ENCODE measurements at places on chromosomes 7 and 10. TPM values are rescaled to one million over a fixed set of nuclear protein-coding genes. Genes with fewer than 3 reads are reported as not detected.
A peak's percentile ranks its signal among the peaks of the same experiment; 100 is the strongest.

CALHM3 gene
- not detected for total RNA-seq

ZWINT gene
- total RNA-seq: 72.7 TPM

UCN3 gene
- not detected for total RNA-seq

RBM33 gene
- 65.3 TPM for total RNA-seq

DRGX gene
- not detected for total RNA-seq

GRCh38 chr10:122550427-122550826 is 10.1 kb upstream of the DMBT1 start:
- no peaks in the 10 kb centered on the region for H3K27me3 ChIP-seq
- no peak for DNase-seq
- H3K4me1 ChIP-seq: peaks cover 20% of the 10 kb centered on the region
- no peak overlapping the region for H3K27ac ChIP-seq
- H3K36me3 ChIP-seq: no peaks in the 10 kb centered on the region
- no peak overlapping the region for H3K4me3 ChIP-seq

GRCh38 chr7:136637813-136638212 is 230.6 kb upstream of the CHRM2 start:
- no peak for DNase-seq
- H3K36me3 ChIP-seq: no peaks in the 10 kb centered on the region
- H3K4me3 ChIP-seq: no peak overlapping the region
- no peaks in the 10 kb centered on the region for H3K27me3 ChIP-seq

DNA sequence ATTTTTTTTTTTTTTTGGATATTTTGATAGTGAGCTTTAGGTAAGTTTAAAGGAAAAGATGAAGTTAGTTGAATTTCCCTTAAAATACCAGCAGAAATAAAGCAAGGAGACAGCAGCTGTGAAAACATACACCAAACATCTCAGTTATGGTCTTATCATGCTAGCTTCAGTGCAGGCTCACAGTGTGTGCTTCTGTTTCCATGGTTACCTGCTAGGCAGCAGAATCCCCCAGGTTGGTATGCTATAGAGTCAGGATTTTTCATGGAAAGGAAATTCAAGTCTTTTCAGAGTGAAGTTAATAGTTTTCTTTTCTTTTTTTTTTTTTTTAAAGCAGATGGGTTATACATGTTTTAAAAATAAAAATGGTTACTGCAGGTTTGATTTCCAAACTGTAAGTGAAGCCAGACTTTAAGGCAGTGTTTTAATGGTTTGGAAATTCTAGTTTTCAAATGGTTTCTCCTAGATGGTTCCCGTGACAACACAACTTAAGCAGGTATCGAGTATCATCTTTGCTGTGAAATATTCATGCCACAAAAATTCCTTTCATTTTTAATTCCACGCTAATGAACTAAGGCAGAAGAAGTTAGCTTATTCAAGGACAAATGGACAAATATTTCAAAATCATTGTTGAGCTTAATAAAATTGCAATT is 230.9 kb downstream of the BICC1 start:
- no peak overlapping the region for H3K27ac ChIP-seq
- no peaks in the 10 kb centered on the region for H3K4me1 ChIP-seq
- no peaks in the 10 kb centered on the region for H3K27me3 ChIP-seq
- DNase-seq: no peak
- H3K4me3 ChIP-seq: no peak overlapping the region

DNA sequence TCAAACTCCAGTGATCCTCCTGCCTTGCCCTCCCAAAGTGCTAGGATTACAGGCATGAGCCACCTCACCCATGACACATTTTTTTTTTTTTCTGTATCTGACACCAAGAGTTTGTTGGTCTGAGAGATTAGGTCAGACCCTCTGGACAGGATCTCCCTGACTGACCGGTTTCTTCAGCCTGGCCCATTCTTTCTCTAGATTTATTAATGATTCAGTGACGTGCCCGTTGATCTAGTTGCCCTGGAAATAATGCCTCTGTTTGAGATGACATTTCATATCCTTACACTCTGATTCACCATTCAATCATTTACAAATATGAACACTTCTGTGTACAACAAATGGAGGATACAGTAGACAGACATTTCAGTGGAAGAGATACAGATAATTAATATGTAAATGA is 1.4 kb upstream of the ZNF212 start:
- H3K4me1 ChIP-seq: peaks cover 40% of the 10 kb centered on the region
- peaks cover 16% of the 10 kb centered on the region for H3K36me3 ChIP-seq
- peak overlapping the region; percentile 94 for H3K4me3 ChIP-seq
- peaks cover 11% of the 10 kb centered on the region for H3K27me3 ChIP-seq
- H3K27ac ChIP-seq: peak overlapping the region; percentile 67

DNA sequence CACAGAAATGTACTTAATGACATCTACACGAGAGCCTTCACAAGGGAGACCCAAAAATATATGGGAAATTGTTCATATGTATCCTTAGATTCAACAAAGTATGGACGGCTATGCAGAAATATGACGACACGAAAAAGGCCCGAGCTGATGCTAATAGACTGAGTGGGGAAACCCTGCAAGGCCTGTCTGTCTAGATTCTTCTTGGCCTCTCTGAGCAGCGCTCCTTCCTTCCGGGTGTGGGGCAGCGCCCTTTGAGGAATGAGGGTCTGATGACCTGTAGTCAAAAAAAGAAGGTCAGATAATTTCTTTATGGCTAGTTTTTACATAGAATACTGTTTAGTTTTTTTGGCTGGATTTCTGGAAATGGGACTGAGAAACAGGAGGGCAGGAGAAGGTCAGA is 192.8 kb upstream of the AKR1E2 start:
- H3K4me3 ChIP-seq: no peak overlapping the region
- DNase-seq: no peak
- H3K27me3 ChIP-seq: no peaks in the 10 kb centered on the region
- H3K27ac ChIP-seq: no peak overlapping the region
- peaks cover 3% of the 10 kb centered on the region for H3K4me1 ChIP-seq

DNA sequence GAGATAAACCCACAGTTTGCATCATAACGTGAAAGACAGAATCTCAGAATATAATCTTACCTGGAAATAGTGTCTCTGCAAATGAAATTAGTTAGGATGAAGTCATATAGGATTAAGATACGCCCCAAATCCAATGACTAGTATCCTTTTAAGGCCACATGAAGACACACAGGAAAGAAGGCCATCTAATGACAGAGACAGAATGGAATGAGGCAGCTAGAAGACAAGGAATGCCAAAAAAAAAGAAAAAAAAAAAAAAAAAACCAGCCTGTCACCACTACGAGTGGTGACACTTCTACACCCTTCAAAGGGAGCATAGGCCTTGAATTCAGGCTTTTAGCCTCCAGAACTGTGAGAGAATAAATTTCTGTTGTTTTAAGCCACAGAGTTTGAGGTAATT is 82.9 kb downstream of the HYCC1 start:
- no peak overlapping the region for H3K27ac ChIP-seq
- H3K27me3 ChIP-seq: no peaks in the 10 kb centered on the region
- no peaks in the 10 kb centered on the region for H3K4me1 ChIP-seq

GRCh38 chr10:352476-353235 is 217.4 kb downstream of the ZMYND11 start:
- no peak for DNase-seq
- H3K27me3 ChIP-seq: no peaks in the 10 kb centered on the region
- H3K4me1 ChIP-seq: peaks cover 15% of the 10 kb centered on the region
- no peak overlapping the region for H3K27ac ChIP-seq
- no peaks in the 10 kb centered on the region for H3K36me3 ChIP-seq
- H3K4me3 ChIP-seq: no peak overlapping the region

DNA sequence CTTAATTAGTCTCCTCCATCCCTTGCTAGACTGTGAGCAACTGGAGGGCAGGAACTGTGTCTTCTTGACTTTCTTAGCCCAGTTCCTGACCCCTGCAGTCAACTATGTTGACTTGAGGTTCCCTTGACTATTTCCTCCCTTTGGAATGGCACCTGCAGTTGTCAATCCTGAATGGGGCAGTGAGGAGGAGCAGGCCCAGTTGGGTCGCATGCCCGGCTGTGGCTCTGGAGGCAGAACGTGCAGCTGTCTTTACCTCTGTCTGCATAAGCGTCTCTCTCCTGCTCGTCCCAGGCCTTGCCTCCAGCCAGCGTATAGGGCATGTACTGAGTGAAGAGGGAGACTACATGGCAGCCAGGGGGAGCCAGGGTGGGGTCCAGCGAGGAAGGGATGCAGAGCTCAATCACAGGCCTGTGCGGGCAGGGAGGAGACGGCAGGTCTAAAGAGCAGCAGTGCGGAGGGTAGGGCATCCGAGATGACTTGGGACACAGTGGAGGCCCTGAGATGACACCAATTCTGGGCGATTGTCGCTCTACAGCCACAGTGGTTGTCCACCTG is 26.8 kb downstream of the PYROXD2 start:
- no peak for DNase-seq
- H3K27me3 ChIP-seq: no peaks in the 10 kb centered on the region
- H3K36me3 ChIP-seq: peaks cover 1% of the 10 kb centered on the region
- H3K4me3 ChIP-seq: no peak overlapping the region
- no peak overlapping the region for H3K27ac ChIP-seq
- H3K4me1 ChIP-seq: peaks cover 23% of the 10 kb centered on the region

DNA sequence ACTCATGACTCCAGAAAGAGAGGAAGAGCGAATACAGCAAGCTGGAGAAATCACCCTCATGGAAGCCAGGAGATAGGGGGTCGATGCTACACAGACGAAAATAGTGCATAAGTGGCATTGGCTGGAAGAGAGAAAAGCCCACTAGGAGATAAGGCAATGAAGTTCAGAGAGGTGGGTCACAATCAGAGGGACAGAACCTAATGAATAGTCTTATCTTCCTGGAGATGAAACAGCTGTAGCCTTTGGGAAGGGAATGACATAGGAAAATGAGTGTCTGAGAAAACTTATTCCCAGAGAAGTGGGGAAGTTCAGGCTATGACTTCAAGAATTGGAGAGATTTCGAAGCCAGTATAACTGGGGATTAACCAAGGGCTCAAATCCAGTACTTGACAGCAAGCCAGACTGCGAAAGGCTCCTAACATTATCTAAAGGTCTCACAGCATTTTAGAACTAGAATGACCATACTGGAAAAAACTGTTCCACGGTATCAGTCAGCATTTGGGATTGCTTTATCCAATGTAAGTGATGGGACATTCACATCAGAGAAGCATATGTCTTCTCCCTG is 211.1 kb downstream of the ZNF365 start:
- DNase-seq: no peak
- no peaks in the 10 kb centered on the region for H3K4me1 ChIP-seq
- no peak overlapping the region for H3K4me3 ChIP-seq
- H3K36me3 ChIP-seq: no peaks in the 10 kb centered on the region
- H3K27ac ChIP-seq: no peak overlapping the region
